ENCODE measurements at places on chromosomes 7 and 10. TPM values are rescaled to one million over a fixed set of nuclear protein-coding genes. Genes with fewer than 3 reads are reported as not detected.

ADRB1 gene
- 1.9 TPM for polyA plus RNA-seq

OGDHL gene
- 0.85 TPM for polyA plus RNA-seq

TAS2R41 gene
- polyA plus RNA-seq, result not detected

FKBP6 gene
- polyA plus RNA-seq, result 0.24 TPM

CLDN15 gene
- 17.7 TPM for polyA plus RNA-seq

ASB4 gene
- 1.3 TPM for polyA plus RNA-seq

GIMAP5 gene
- polyA plus RNA-seq, result 15.1 TPM

OR13A1 gene
- not detected for polyA plus RNA-seq

GPER1 gene
- polyA plus RNA-seq, result 5.4 TPM

ANKRD1 gene
- 0.22 TPM for polyA plus RNA-seq

FBXO24 gene
- 5.0 TPM for polyA plus RNA-seq

STAG3 gene
- polyA plus RNA-seq, result 23.9 TPM

TRIP6 gene
- 61.5 TPM for polyA plus RNA-seq

SEMA3D gene
- polyA plus RNA-seq, result 50.7 TPM

NOLC1 gene
- 91.0 TPM for polyA plus RNA-seq

ZNF488 gene
- polyA plus RNA-seq, result 1.9 TPM

FFAR4 gene
- polyA plus RNA-seq, result 0.24 TPM

RBP3 gene
- polyA plus RNA-seq, result not detected

SCIN gene
- polyA plus RNA-seq, result 5.6 TPM

AMZ1 gene
- polyA plus RNA-seq, result 0.50 TPM

ARHGEF5 gene
- polyA plus RNA-seq, result 25.7 TPM

SUFU gene
- polyA plus RNA-seq, result 29.9 TPM

BEND7 gene
- polyA plus RNA-seq, result 19.2 TPM

C10orf62 gene
- polyA plus RNA-seq, result not detected

EBLN1 gene
- not detected for polyA plus RNA-seq

AGBL3 gene
- 13.0 TPM for polyA plus RNA-seq
